ENCODE measurements at places on chromosomes 12 and 14.

DNA sequence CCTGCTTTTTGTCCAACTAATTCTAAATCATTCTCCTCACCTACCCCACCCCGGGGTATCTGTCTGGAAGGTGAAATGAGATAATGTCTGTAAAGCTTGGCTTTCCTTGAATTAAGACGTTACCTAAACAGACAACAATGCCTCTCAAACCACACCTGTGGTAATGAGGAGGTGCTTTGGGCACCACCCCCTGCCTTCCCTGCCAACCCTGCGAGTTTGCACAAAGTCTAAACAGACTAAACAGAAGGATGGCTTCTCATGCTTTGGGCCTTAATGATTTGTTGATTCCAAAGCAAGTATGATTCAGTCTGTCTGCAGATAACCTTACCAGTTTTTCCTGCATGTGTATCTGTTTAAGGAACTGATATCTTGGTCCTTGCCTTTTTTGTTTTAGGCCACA lies 82.4 kb downstream of the ZFC3H1 start:
- DNase-seq = no peak

GRCh38 chr14:20632831-20633691 lies 8.4 kb downstream of the OR6S1 start:
- peak; percentile 51 for DNase-seq

DNA sequence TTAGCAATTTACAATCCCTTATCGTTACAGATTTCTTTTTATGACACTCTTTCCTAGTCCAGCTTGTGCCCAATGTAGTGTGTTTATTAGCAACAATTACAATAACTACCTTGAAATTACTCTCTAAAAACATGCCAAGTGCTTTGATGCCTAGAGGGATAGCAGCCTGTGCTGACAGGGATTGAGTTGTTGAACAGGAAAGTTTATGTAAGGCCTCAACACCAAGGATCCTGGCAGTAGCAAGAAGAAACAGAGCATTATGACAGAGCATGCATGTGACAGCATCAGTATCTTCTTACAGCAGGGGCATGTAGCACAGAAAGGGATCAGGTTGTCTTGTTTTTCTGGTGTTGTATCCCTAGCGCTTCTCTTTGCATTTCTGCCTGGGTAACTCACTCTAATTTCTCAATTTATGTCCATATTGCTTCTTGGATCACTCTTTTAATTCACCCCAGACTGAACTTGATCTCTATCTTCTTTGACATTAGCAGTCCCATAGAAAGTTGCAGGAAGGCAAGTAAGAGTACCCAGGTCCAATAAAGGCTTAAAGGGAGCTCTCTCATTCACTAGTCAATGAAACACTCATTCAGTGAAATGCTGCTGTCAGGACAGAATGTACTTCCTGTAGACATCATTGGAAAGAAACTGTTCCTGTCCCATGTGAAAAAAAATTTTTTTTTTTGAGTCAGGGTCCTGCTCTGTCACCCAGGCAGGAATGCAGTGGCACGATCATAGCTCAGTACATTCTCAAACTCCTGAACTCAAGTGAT lies 220.0 kb upstream of the GRIP1 start:
- DNase-seq = no peak

- DNase-seq = no peak
These were observed 36.7 kb downstream of the PTPRR start for GRCh38 chr12:70883855-70884254.

- DNase-seq = no peak
These were observed 26.9 kb downstream of the JAG2 start for GRCh38 chr14:105141486-105142281.

DNA sequence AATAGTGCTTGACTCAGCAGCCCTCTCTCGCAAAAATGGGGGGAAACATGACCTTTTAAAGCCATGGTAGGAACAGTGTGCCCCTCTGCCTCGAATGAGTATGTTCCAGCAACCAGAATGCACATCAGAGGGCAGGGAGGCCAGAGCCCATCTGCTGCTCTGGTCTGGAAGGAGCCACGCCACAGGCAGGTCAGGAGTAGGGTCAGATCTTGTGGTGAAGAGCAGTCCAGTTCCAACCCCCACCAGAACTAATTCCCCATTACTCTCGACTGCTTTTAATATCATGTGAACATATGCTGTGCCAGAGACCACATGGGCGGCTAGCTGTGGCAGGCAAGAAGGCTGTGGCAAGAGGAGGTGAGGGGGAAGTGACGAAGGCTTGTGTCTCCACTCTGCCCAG lies 34.6 kb upstream of the TMX1 start:
- DNase-seq = no peak

- DNase-seq = peak; percentile 20
These were observed 40.5 kb downstream of the SLC2A14 start for GRCh38 chr12:7832059-7832696.

DNA sequence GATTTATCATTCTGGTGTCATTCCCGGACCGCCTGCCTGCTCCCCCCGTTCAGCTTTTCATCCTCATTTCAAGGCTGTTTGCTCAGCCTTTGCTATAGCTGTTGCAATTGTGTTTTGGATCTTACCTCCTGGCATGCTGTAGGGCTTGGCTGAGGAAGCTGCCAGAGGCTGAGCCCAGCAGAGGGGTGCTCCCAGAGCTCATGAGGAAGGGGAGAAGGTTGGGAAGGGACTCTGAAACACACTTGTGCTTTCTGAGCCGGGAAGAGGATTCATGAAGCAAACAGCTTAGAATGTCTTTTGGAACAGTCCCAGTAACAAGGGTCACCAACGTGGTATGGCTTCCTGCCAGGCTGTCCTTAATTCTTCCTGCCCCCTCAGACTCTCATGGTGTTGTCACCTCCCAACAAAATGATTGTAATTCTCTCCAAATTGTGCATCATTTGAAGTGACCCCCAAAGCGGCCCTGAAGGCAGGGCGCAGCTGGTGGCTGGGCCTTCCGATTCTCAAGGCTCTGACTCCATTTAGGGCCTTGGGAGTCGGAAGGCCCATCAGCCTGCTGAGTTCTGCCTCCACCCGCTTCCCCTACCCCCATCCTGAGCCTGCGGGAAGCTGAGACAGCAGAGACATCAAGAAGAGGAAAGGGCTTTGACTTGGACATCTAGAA lies 111.9 kb upstream of the ARHGAP5 start:
- DNase-seq = no peak

GRCh38 chr14:22497671-22498093 lies 91.3 kb downstream of the DAD1 start:
- DNase-seq = no peak

- no peak for DNase-seq
These were observed 252.3 kb downstream of the KTN1 start for GRCh38 chr14:55832122-55832911.

- no peak for DNase-seq
These were observed 115.2 kb upstream of the RTL1 start for GRCh38 chr14:101018561-101019290.

GRCh38 chr12:93742110-93742934 lies 65.1 kb downstream of the CRADD start:
- peak; percentile 46 for DNase-seq

- no peak for DNase-seq
These were observed 15.2 kb downstream of the STON2 start for GRCh38 chr14:81384900-81385299.

- DNase-seq = no peak
These were observed 133.5 kb downstream of the LMNTD1 start for GRCh38 chr12:25419595-25419994.

GRCh38 chr12:76916170-76916540 lies 37.3 kb upstream of the CSRP2 start:
- no peak for DNase-seq

- DNase-seq = no peak
These were observed 6.9 kb upstream of the NTS start for GRCh38 chr12:85866986-85867776.

DNA sequence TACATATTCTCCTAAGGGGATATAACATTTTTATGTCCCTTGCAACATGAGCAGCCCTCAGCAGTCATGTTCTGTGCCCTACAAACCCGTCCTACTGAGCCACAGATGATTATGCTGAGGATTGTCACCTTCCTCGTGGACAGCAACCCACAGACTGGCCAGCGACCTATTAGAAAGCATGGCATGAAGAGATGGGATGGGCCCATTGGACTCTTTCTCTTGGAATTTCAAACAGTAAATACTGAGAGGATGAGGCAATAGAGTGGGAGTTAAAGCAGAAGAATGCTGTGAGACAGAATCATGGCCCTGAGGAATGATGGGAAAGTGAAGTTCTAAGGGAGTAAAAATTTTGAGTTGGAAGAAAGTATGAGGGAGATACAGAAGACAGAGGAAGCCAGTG lies 149.9 kb upstream of the BTG1 start:
- DNase-seq = no peak

- peak; percentile 51 for DNase-seq
These were observed 2.8 kb upstream of the AAAS start for GRCh38 chr12:53324113-53324778.

GRCh38 chr14:80538633-80539375 lies 327.5 kb upstream of the DIO2 start:
- no peak for DNase-seq

- no peak for DNase-seq
These were observed 105.4 kb upstream of the MED13L start for GRCh38 chr12:116382686-116383530.

DNA sequence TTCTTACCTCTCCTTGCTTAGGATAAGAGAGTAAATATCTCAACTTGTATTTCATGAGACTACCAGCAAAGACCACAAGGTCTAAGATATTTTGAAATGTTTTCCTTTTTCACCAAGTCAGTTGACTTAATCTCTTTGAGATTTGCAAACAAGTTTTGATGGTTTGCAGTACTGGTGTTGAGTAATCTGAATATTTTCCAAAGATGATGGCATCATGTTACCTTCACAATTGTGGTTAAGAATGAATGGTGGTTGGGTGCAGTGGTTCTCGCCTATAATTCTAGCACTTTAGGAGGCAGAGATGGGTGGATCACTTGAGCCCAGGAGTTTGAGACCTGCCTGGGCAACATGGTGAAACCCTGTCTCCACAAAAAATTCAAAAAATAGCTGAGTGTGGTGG lies 225.7 kb downstream of the TMTC2 start:
- no peak for DNase-seq

DNA sequence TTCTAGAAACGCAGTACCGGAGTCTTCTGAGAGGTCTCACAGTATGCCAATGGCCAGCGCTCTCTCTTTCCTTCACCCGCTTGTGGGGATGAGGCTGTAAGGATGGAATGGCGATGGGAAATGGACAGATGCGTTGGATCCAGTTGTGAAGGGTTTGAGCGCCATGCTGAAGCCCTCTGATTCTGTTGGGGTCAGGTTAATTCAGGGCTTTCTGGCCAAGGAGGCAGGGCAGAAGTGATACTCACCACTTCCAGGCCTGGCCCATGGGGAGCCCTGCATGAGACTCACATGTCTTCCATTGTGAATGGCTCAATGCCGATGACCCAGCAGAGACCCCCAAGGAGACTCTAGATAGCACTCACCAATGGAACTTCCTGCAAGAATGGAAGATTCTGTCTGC lies 114.3 kb downstream of the BCL11B start:
- DNase-seq = peak; percentile 2

DNA sequence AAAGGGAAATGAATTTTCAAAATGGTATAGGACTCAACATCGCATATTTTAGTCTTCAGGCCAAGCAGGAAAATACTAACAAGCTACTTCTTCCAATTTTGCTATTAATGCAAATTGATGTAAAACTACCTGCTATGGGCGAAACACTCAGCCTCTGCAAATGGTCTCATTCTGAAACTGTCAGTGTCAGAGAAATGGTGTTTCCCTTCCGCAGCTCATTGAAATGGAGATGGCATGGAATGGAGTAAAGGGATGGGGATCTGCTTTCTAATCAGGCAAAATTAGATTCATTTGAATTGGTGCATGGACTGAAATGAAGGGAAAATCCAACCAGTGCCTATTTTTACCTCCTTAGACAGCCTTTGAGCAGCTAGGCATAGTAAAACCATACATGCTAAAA lies 80.4 kb upstream of the EEA1 start:
- no peak for DNase-seq

- no peak for DNase-seq
These were observed 90.0 kb downstream of the BCL11B start for GRCh38 chr14:99181804-99182520.

DNA sequence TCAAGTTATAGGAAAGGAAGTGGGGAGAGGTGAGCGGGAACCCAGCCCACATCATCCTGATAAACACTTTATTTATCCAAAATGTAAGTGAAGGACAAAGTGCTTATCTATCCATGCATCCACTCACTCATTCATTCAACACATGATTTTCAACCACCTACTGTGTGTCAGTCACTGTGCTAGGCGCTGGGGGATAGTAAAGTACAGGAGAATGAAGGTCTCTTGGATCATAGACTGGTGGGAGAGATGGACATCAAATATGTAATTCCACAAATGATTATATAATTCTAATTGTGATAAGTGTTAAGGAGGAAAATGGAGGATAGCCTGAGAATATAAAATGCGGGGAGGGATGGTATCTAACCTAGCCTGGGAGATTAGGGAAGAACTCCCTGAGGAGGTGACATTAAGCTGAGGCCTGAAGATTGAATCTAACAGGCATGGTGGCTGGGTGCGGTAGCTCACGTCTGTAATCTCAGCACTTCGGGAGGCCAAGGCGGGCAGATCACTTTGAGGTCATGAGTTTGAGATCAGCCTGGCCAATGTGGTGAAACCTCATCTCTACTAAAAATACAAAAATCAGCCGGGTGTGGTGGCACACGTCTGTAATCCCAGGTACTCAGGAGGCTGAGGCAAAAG lies 41.3 kb upstream of the CHST11 start:
- DNase-seq = no peak

DNA sequence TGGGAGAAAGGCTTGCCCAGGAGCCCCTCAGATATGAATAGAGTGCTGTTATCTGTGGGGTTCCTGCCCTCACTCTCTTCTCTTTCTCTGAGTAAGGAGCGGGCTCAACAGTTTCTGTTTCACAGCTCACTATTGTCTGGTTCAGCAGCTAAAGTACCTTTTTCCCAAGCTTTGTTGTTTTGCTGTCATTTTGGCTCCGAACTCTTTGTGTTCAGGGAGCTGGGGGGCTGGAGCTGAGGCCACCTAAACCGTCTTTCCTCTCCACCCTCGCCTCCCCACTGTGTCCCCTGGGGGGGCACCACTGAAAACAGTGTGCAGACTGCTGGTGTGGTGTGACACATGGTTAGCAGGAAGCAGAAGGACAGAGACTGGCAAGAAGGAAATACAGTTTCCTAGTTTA lies 51.4 kb downstream of the FBXW8 start:
- no peak for DNase-seq

- no peak for DNase-seq
These were observed 16.0 kb upstream of the CCT2 start for GRCh38 chr12:69569236-69569635.

DNA sequence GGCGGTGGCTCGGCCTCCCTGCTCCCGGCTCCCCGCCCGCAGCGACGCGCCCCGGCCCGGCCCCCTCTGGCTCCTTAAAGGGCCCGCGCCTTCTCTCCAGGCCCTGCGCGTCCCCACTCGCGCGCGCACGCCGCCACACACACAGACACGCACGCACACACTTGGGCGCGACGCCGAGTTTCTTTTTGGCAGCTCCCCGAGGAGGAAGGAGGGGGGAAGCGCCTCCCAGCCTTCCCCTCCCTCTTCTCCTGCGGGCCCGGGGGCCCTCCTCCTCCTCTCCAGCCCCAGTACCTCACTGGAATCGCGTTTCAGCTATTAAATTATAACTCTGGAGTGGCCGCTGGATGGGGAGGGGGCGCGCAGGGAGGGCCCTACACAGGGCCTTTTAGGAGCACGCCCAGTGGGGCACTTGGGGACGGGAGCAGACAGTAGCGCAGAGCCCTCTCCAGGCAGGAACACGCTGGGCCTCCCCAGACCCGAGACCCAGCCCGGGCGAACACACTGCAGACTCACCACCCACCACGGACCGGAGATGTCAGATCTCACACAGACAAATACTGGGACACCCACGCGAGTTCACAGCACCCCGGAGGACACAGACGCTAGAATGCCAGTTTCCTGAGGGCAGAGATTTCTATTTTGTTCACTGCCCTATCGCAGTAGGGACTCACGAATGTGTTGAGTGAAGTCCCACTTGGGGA lies 411 bp upstream of the NCOR2 start:
- peak; percentile 86 for DNase-seq

Measured in activated CD8-positive, alpha-beta memory T cell treated with anti-CD3 and anti-CD28 coated beads, Interleukin-2, amount 50 U/mL, for 4 hours (primary cell).